Stimulated activated CD4-positive, alpha-beta T cell treated with anti-CD3 and anti-CD28 coated beads, Interleukin-1b, Interleukin-23, amount 100 ng/mL, for 24 hours (primary cell): ENCODE measurements at places on chromosomes 4 and X.
A peak's percentile ranks its signal among the peaks of the same experiment; 100 is the strongest.

- DNase-seq = no peak
Observed at GRCh38 chrX:84724576-84724975, 222.3 kb upstream of the HDX start.

GRCh38 chr4:77170926-77171325 is 13.9 kb downstream of the CCNG2 start:
- no peak for DNase-seq

- DNase-seq = no peak
Observed at GRCh38 chrX:22121161-22121560, 89.0 kb downstream of the PHEX start.

DNA sequence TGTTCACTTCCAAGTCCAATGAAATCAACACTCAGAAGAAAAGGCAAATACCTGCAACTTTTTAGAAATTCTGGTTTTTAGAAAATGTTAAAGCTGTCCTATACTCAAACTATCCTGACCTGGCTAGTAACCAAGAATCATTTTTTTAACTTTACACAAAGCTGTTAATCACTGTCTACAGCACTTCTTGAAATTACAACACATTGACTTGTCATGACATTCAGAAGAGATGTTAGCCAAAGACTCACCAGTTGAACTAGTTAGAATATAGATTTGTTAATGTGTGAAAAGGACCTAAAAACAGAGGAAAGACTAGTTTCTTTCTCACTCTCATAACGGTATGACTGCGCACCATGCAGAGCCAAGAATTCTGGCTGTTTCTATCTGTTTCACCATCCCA is 98.8 kb downstream of the COX18 start:
- no peak for DNase-seq

GRCh38 chrX:20143561-20143960 is 1.9 kb upstream of the EIF1AX start:
- no peak for DNase-seq

DNA sequence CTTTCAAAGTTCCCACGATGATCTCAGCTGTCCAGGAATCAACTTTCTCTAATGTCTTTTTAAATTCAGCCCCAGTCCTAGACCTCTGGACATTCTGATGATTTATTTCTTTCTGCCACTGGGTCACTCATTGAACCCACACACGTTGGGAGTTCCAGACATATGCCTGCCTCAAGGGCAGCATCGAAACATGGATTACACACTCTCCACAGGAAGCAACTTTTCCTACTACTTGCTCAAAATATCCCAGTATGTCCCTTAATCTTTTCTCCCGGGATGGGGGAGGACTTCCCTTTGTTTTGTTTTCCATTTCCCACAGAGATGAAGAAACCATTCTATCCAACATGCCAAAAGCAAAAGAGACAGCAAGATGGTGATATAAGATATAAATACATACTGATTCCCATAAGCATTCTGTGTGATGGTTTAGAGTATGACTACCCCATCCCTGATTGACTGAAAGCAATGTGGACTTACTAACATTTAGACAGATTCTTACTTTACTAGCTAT is 79.8 kb upstream of the PPARGC1A start:
- DNase-seq = no peak

DNA sequence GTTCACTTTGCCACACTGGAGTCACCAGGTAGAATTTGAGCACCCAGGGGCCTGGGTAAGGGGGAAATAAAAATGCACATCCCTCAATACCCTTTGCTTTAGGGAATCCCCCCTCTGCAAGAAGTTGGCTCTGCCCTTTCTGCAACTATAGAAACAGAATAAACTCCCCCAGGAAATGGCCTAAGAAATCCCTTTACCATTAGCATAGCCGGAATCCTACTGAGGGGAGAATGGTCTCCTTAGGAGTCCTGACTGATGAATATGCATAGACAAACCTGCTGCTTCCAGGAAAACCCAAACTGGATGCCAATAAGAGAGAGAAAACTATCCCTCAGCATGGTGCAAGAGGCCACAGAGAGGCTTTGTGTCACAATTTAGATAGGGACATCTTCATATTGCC is 11.0 kb downstream of the EFHC2 start:
- DNase-seq = no peak

- DNase-seq = no peak
Observed at GRCh38 chrX:63784902-63785707, at the start of gene ARHGEF9. Gene ARHGEF9 (minus strand): TSS chrX:63785214. CDS start chrX:63785145, 69 bp downstream.

- DNase-seq = no peak
Observed at GRCh38 chr4:28973587-28974350, 1746.4 kb upstream of the PCDH7 start.

- DNase-seq = no peak
Observed at GRCh38 chr4:117770269-117771102, 263.8 kb upstream of the NDST3 start.

- no peak for DNase-seq
Observed at GRCh38 chr4:5930456-5930855, 37.6 kb upstream of the CRMP1 start.

DNA sequence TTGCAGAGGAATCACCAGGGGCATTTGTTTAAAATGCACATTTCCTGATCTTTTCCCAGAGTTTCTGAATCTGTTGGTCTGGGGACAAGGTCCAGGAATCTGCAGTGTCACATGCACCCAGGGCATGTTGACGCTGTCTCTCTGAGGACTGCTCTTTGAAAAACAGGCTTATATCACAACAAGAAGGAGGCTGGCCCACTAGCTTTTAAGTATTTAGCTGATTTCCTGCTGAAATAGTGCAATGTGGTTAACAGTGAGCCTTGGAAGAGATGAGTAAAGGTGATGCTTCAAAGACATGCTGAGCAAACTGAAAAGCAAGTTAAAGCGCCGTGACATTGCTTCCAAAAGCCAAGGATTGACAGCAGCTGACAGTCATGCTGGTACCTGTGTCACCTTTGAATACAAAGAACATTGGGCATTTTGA is 18.6 kb upstream of the SEPSECS start:
- no peak for DNase-seq

GRCh38 chrX:13190051-13190450 is 129.8 kb downstream of the ATXN3L start:
- no peak for DNase-seq

- no peak for DNase-seq
Observed at GRCh38 chrX:46838486-46838870, 1.6 kb downstream of the RP2 start.

- DNase-seq = no peak
Observed at GRCh38 chrX:10769696-10770619, 149.6 kb upstream of the MID1 start.

- DNase-seq = no peak
Observed at GRCh38 chr4:47692691-47693090, 145.2 kb downstream of the CORIN start.

DNA sequence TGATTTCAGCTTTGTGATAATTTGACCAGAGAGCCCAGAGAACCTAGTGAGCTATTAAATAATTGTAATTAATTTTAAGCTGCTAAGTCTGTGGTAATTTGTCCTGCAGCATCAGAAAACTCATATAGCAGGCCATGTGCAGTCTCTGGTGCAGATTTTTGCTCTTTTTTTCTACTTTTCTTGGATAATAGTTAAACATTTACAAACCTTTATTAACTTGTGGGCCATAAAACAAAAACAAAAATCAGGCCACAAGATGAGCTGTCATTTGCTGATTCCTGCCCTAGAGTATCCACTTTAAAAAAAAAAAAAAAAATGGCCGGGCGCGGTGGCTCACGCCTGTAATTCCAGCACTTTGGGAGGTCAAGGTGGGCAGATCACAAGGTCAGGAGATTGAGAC is 99.8 kb downstream of the CLDN22 start:
- DNase-seq = no peak

DNA sequence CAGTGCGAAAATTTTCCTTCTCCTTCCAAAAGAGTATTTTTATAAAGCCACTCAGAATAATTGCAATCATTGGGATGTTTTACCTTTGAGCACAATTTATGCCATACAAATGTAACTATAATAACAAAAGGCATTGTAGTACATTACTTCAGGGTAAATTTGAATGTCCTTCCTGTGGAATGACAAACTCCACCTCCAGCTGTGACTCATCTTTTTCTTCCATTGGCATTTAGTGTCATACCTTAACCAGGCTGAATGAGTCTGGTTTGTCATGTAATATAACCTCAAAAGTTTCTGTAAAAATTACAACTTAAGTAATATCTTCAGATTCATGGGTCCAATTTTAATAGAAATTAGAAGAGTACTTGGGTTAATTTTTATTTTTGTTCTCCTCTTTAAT is 93.3 kb downstream of the TMEM47 start:
- no peak for DNase-seq

GRCh38 chr4:101169044-101170014 is 178.0 kb downstream of the PPP3CA start:
- DNase-seq = peak; percentile 26

DNA sequence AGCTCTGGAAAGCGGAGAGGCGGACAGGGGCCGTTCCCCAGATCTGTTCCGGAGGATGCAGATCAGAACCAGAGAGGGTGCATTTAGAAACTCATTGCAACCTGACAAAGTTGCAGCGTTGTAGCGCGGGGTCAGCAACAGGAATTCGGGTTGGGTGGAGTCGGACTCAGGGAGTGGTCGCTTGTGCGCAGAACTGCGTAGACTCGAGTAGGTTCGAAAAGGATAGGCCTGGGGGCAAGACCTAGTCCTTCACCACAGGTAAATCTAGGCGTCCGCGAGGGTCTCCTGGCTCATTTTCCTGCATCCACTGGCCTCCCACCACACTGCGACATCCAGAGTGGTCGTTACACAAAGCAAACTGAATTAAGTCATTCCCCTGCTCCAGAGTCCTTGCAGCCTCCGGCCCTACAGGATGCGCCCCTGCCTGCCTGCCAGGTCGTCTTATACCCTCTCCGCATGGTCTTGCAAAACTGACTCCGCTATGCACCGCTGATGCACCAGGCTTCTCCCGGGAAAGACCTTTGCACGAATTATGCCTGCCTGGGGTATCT is 4.7 kb upstream of the ZNF518B start:
- no peak for DNase-seq

- no peak for DNase-seq
Observed at GRCh38 chr4:71293705-71294104, 45.1 kb upstream of the SLC4A4 start.

DNA sequence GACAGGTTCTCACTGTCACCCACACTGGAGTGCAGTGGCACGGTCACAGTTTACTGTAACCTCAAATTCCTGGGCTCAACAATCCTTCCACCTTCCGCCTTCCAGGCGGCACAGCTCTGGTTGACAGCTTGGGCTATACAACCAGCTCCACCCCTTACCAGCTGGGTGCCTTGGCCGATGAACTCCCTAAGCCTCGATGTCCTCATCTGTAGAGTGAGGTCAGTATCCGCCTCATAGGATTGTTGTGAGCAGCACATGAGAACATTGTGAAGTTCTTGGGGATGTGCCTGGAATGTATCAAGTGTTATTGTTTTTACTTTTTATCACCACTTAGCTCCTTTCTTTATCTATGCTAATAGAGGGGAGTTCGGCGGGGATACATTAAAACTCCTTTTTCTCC is 23.3 kb downstream of the UCHL1 start:
- DNase-seq = no peak

DNA sequence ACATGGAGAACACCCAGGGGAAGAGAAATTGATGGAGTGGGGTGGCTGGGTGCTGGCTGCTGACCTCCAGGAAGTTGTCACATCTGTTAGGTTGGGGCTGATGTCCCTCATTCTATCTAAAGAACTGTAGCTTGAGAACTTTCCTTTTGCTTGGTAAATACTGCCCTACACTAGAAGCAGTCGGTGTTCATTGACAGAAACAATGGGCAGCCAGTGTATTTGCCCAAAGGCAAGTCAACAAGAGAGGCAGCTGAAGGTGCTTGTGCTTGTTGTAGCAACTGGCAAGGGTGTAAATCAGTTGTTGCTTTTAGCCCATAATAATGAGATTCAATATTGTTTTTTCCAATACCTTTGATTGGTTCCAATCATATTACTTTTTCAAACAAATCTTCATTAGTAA is 956 bp downstream of the TMEM154 start:
- no peak for DNase-seq

DNA sequence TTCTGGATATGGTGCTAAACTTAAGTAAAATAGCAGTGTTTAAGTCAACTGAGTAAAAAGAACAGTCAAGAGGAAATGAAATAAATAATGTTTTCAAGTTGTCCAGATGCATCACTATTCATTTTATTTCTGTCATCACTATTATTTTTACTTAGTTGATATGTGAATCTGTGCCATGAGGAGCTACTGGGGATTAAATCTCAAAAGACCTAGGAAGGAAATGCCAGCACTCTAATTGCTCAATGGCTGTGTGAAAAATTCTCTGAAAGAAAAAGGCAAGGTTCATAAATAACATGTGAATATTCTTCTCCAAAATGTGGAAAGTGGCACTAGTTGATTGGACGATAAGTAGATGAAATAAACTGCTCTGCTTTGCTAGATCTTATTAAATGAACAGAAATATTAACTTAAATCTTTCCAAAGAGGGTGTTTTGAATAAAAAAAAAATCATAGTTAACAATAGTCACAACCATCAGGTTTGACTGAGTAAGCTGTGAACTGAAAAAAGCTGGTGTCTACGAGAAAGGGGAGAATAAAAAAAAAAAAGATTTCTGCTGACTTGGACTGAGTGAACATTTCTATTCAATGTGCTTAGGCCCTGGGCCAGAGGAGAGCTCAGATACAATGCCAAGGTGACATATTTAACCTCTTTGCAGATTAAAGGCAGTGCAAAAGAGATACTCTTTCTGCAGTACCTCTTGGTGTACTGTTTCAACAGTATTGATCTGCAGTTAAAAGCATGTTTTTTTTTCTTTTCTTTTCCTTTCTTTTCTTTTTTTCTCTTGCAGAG is 1.6 kb downstream of the SPARCL1 start:
- no peak for DNase-seq

DNA sequence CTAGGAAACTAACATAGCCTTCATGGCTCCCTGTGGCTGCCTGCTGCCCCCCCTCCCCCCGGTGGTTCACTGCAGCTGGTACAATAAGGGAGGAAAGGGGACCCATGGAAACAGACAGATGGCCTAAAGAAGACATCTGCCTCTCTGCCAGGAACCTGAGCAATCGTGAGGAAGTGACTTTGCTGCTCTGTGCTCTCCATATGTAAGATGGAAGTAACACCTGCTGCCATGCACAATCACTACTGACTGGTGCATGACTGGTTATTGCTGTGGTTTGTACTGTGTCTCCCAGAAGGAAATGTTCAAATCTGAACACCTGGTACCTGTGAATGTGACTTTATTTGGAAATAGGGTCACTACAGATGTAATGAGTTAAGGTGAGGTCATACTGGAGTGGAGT is 43.6 kb downstream of the CD99L2 start:
- DNase-seq = no peak

DNA sequence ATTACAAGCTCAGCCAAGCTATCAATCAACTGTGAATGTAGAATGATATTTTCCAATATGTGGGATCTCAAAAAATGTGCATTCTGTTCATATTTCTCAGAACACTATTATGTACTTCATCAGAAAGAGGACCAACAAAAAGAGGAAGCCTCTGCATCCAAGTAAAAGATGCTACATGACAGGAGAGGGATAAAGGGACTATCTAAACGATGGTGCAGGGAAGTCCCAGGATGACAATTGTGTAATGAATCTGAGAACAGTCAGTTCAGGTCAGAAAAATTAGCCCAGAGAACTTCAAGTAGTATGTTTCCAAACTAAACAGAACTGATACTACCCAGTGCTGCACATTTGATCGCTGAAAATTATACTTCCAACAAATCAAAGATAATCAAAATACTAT is 127.0 kb downstream of the ZNF330 start:
- DNase-seq = no peak

GRCh38 chr4:127081041-127081440 is 551.7 kb upstream of the INTU start:
- no peak for DNase-seq
